Suppressor macrophage treated with lipopolysaccharide for 1 hour (primary cell): ENCODE measurements at places on chromosomes 3 and 15.
A peak's percentile ranks its signal among the peaks of the same experiment; 100 is the strongest.

DNA sequence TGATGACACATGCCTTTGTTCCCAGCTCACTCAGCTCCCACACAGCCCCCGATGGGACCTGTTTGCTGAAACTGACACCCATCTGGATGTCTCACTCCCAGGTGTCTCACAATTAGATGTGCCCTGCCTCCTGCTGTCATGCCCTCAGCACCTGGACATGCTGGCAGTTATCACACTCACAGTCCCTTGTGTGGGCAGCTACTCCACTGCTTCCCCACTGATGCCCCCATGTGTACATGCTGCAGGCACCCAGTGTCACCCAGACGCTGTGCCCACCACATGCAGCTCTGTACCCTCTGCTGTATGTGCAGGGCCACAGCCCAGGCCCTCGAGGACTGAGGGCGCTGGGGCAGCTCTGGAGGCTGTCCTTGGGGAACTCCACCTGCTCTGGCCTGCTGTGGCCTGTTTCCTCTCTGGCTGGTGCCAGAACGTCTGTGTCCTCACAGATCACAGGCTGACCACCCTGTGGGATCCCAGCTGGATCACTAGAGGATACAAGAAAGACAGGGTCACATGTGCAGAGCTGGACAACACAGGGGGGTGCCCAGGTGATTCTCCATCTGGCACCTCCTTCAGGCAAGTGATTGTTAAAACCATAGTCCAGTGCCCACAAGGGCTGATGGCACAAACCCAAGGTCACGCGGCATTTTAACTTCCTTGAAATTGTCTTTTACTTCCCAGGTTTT lies 14.0 kb downstream of the C3orf22 start:
- no peak for DNase-seq

GRCh38 chr3:108352176-108352575 lies 55.8 kb downstream of the HHLA2 start:
- no peak for DNase-seq

GRCh38 chr3:37910671-37911400 lies 49.2 kb downstream of the CTDSPL start:
- no peak for DNase-seq

- DNase-seq: no peak
These were observed 66.1 kb upstream of the CHMP2B start for GRCh38 chr3:87161013-87161412.

GRCh38 chr3:193614430-193614829 lies 21.4 kb downstream of the OPA1 start:
- no peak for DNase-seq

- DNase-seq: no peak
These were observed 1.3 kb upstream of the AEN start for GRCh38 chr15:88619796-88620195.

GRCh38 chr3:57385498-57385897 lies 93.0 kb upstream of the ASB14 start:
- DNase-seq: no peak

DNA sequence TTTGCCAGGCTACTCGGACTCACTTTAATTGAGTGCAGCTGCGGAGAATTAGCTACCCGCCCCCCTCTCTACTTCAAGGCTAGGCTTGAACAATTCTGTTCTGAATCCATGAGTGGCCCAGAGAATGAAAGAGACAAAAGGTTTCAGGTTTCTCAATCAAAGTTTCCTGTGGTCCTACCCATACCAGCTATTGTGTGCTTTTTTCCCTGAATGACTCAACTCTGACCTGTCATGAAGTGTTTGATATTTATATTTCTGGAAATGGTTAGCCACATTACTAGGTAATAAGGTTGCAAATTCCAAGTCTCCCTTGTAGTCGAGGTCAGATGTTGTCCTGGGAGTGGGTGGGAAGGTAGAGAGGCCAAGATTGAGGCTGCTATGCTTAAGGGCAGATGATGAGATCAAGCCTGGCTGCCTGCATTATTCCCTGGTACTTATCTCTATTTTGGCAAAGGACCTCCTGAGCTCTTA lies 392.7 kb upstream of the TBL1XR1 start:
- DNase-seq: peak; percentile 41

GRCh38 chr3:197327701-197328100 lies 29.3 kb upstream of the DLG1 start:
- DNase-seq: peak; percentile 21

- no peak for DNase-seq
These were observed 122.1 kb downstream of the MCTP2 start for GRCh38 chr15:94353488-94353820.

DNA sequence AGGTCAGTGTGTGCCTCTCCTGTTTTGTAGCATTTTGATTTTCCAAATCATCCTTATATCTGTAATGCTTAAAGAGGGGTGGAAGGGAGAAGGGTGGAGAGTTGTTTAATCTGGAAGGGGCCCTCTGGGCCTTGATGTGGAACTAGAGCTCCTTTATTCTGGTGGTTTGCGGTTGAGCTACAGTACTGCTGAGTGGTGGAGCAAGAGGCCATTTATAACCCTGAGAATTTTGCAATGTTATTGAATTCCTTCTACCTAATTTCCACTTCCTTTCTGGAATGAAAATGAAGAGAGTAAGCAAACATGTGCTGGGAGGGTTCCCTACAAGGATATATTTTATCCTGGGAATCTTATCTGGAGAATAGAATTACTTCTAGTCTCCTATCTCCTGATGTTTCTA lies 35.3 kb upstream of the TUBGCP5 start:
- peak; percentile 8 for DNase-seq

DNA sequence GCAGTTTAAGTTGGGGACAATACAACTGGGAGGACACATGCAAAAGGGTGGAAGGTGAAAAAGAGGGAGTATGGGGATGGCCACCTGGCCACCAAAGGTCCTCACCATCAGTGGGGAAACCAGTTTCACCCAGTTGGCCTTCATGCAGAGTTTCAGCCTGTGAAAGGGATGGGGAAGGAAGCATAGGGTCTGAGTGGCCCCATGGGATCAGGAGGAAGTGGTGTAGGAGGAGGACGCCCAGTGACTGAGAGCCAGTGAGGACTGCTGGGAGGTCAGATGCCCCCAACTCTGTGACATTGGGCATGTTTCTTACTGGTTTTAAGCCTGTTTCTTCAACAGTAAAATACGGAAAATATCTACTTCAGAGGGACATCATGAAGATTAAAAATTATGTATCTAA lies 16.3 kb downstream of the BCL2A1 start:
- peak; percentile 77 for DNase-seq

GRCh38 chr3:46995901-46996562 lies 16.6 kb downstream of the NBEAL2 start:
- DNase-seq: no peak

GRCh38 chr3:120111898-120112297 lies 17.7 kb upstream of the GSK3B start:
- DNase-seq: no peak

GRCh38 chr3:81311321-81311720 lies 450.1 kb downstream of the GBE1 start:
- DNase-seq: no peak

- no peak for DNase-seq
These were observed 48.6 kb downstream of the SHOX2 start for GRCh38 chr3:158057666-158058065.

DNA sequence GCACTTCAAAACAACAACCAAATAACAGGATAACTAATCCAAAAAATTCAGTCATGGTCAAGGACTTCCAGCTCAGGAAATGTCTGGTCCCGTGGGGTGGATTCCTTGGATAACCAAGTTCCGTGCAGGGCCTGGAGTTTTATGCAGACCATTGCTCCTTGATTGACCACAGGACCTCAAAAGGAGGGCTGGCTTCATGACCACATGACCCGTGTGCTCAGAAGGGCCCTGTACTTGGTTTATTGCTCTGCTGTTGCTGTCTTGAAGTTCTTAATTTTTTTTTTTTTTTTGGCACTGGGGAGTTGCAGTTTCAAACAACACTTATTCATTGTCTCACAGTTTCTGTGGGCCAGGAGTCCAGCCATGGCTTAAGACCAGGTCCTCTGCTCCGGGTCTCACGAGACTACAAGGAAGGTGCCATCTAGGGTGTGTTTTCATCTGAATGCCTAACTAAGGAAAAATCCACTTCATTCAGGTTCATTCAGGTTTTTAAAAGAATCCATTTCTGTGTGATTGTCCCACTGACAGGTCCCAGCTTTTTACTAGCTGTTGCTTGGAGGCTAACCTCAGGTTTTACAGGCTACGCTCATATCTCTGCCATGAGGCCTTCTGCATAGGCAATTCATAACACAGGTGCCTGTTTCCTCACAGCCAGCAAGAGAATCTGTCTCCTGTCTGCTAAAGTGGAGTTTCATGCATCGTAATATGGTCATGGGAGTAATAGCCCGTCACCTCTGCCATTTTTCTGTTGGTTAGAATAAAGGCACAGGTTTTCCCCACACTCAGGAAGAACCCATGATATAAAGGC lies 65.3 kb downstream of the FLNB start:
- no peak for DNase-seq

DNA sequence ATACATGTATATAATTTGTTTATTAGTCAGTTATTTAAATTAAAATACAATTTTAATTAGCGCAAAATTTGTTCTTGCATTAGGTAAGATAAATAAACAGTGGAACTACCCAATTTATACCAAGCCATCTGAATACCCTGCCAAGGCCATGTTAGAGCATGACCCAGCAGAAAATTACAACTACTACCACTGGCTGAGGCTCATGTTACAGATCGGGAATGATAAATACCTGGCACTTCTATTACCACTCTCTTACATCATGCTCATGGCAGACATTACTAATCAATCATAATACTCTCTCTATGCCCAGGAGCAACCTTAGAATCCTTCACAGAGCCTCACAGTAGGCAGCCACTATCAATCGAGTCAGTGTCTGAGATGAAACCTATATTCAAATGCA lies 21.2 kb upstream of the LMOD3 start:
- DNase-seq: no peak

DNA sequence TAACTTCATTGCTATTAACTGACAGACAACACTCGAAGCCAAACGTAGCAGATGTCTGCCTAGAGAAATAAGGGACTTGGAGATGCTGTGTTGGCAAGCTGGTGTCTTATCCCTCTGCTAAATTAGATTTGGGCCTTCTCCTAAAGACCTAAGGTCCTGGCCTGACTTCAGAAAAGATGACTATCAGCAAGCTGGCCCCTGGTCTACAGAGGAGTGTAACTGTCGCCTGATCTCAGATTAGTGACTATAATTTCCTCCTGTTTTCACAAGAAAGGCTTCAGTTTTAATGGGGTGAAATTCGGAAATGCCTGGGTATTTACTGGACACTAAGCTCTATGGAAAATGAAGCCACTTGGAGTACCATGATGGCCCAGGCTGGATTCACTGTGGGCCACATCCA lies 53.1 kb upstream of the SLC7A14 start:
- no peak for DNase-seq

GRCh38 chr3:111761309-111761795 lies 97.7 kb upstream of the PHLDB2 start:
- DNase-seq: peak; percentile 75

- DNase-seq: no peak
These were observed 437.3 kb downstream of the TBL1XR1 start for GRCh38 chr3:176759815-176760506.

DNA sequence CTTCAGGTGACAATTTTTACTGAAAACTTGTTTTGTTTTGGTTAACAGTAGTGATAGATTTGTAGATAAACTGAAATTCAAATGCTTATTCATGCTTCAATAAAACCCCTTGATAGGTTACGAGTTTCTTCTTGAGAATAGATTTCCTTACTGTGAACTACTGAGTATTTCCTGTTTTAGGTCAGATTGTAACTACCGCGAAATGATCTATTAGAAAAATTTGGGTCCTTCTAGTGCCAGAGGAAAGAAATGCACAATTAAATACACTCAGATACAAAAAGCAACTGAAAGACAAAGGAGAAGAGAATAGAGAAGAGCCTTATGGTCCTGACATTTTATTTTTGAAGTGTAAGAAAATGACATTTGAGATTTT lies 251.7 kb upstream of the TBL1XR1 start:
- DNase-seq: no peak

GRCh38 chr15:31321418-31321817 lies 5.2 kb upstream of the KLF13 start:
- no peak for DNase-seq

DNA sequence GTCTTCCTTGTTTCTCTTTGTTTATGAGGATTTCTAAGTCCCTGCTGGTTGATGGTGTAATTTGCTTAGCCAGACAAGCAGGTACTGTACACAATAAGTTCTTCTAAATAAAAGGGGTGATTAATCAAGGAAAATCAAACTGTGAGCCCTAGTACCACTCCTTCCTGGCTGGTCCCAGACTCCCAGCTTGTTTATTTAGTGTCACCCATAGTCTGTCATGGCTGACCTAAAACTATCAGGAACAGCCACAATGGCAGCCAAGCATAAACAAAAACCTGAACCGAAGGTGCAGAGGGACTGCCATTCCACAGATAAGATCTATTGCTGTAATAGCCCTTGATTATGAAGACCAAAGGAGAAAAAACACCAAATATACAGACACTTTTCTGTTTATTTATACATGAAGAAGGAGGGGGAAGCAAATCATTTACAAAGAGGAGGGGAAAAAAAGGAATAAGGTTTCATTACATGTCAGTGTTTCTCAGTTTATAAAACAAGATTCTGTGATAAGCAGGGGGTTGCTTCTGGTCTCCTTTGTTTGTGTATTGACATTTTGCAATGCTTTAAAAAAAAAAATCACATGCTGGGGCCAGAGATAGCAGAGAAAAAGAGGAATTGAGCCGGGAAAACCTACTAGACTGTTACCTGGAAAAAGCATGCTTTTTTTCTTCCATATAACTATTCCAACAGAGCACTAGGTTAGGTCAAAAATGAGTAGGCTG lies 182.4 kb upstream of the DPH6 start:
- no peak for DNase-seq

- no peak for DNase-seq
These were observed 2.9 kb upstream of the LRRC58 start for GRCh38 chr3:120352017-120352416.

GRCh38 chr15:89200182-89200581 lies 21.2 kb downstream of the RLBP1 start:
- no peak for DNase-seq

DNA sequence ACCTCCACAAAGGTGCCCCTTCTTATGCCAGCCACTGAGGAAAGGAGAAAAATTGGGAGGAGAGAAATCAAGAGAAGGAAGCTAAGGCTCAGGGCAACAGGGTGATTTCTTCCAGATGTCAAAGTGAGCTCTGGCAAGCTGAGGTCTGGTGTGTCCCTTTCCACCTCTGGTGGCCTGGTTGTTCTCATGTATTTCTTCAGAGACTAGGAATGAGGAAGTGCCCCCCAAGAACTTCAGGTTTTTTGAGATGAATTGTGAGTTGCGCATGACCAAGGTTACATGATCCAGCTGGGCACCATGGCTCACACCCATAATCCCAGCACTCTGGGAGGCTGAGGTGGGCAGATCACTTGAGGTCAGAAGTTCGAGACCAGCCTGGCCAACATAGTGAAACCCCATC lies 5.6 kb downstream of the RAB6B start:
- no peak for DNase-seq

DNA sequence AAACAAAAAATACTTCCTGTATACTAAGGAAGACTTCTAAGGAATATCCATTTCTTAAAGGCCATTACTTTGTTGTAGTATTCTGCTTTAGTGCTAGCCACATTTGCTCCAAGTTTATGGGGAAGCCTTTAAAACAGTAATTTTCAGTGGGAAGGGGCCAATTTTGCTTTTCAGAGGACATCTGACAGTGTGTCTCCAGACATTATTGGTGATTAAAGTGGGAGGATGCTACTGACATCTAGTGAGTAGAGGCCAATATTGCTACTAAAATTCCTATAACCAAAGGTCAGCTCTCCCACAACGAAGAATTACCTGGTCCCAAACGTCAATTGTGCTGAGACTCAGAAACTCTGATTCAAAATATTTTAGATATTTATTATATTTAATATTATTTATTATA lies 24.8 kb downstream of the SLC28A2 start:
- peak; percentile 49 for DNase-seq
